ENCODE measurements at places on chromosomes 3 and 15.

DNA sequence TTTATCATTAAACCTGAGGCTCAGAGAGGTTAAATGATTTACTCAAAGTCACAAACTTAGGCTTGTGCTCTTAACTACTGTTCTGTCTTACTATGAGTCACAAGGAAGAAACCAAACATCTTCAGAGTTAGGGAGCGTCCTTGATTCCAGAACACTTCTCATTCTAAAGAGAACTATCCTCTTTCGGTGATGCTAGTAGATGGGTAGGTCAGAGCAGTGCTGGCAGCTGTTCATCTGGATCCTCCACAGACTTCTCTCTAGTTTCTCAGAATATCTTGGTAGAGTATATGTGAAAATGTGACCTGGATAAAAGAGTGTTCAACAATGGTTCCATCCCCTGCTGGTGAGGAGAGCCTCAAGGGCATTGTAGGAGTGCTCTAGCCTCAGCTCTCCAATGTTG lies 3.3 kb downstream of the ARL6IP5 start:
- no peak for DNase-seq
- H3K27me3 ChIP-seq: no peaks in the 10 kb centered on the region
- H3K36me3 ChIP-seq: peaks cover 19% of the 10 kb centered on the region

DNA sequence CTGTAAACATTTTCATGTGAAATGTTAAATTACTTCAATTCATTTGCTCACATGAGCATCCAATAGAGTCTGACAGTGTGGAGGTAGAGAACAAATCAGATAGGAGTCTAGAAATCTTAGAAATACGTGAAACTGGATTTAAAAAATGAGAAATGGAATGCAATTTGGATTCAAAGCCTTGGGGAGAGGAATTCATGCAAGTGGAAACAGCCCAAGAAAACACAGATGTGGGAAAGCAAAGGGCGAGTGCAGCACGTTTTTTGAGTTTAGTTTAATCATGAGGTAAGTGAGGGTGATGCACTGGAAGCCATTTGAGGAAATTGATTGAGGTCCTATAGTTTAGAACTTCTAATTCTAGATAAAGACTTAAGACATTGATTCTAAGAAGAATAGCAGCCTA lies 434.7 kb downstream of the C3orf38 start:
- H3K27me3 ChIP-seq: no peaks in the 10 kb centered on the region
- H3K4me3 ChIP-seq: no peak overlapping the region
- H3K4me1 ChIP-seq: no peaks in the 10 kb centered on the region
- no peak overlapping the region for H3K27ac ChIP-seq

- peaks cover 78% of the 10 kb centered on the region for H3K27me3 ChIP-seq
- H3K27ac ChIP-seq: no peak overlapping the region
- no peak overlapping the region for H3K4me3 ChIP-seq
- no peak for DNase-seq
- H3K4me1 ChIP-seq: no peaks in the 10 kb centered on the region
These were observed 245.7 kb upstream of the RORA start for GRCh38 chr15:61474796-61475195.

- no peak for DNase-seq
- H3K27ac ChIP-seq: peak overlapping the region; percentile 6
- peaks cover 15% of the 10 kb centered on the region for H3K36me3 ChIP-seq
- no peak overlapping the region for H3K4me3 ChIP-seq
- H3K4me1 ChIP-seq: peaks cover 7% of the 10 kb centered on the region
These were observed 34.7 kb downstream of the RNF111 start for GRCh38 chr15:59022188-59022587.

DNA sequence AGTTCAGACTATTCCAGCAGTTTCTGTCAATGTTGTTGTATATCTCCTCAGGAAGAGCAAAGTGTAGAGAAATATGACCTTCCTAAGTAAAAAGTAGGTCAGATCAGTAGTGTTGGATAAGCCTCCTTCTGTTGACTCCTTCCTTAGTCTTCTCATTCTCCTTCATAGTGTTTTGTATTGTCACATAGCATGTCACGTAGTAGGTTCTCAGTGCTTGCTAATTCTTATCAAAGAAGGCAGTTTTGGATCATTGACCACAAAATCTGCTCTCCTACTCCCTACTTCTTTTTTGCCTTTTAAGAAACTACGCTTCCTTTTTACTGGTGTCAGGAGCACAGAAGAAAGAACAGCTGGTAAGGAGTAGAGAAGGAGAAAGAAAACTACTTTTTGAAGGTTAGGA lies 1.0 kb upstream of the MGA start:
- no peak overlapping the region for H3K27ac ChIP-seq
- H3K4me1 ChIP-seq: peaks cover 33% of the 10 kb centered on the region
- no peaks in the 10 kb centered on the region for H3K27me3 ChIP-seq
- DNase-seq: no peak
- H3K4me3 ChIP-seq: no peak overlapping the region
- peaks cover 24% of the 10 kb centered on the region for H3K36me3 ChIP-seq

- H3K4me3 ChIP-seq: no peak overlapping the region
- H3K27ac ChIP-seq: no peak overlapping the region
- H3K36me3 ChIP-seq: no peaks in the 10 kb centered on the region
- DNase-seq: no peak
These were observed 80.2 kb downstream of the ABI3BP start for GRCh38 chr3:100912976-100913545.

- no peaks in the 10 kb centered on the region for H3K27me3 ChIP-seq
- no peak overlapping the region for H3K4me3 ChIP-seq
- peaks cover 52% of the 10 kb centered on the region for H3K4me1 ChIP-seq
- H3K36me3 ChIP-seq: peaks cover 2% of the 10 kb centered on the region
- peak overlapping the region; percentile 42 for H3K27ac ChIP-seq
These were observed 23.9 kb downstream of the AKAP13 start for GRCh38 chr15:85404176-85404917.

DNA sequence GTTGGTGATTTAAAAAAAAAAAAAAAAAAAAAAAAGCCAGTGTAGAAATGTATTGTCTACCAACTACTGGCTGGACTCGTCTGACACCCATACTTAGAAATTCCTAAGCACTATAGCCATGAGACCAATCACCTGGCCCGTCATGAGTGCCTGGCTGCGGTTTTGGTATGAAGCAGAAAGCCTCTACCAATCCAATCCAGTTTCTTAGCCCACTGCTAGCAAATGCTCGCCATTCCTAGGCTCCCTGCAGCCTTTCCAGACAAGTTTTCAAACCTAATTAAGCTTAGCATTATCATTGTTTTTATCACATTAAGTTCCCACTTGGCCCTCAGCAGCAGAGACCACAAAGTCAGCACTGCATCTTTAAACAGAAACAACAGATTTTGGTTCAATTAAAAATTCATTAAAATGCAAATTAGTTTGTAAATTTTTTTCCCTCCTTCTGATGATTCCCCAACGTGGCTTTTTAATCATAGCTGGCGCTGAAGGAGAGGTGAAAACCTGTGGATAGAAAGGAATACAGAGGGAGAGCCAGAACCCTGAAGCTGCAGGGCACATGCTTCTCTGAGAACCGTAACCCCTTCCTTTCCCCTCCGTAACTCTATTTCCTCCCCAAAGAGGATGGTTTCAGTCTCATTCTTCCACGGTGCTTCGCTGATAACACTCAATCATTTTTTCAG lies 32.2 kb upstream of the ST8SIA2 start:
- H3K27me3 ChIP-seq: peaks cover 26% of the 10 kb centered on the region
- no peak overlapping the region for H3K27ac ChIP-seq
- no peaks in the 10 kb centered on the region for H3K4me1 ChIP-seq
- H3K36me3 ChIP-seq: no peaks in the 10 kb centered on the region

GRCh38 chr15:56984681-56985481 lies 66.4 kb downstream of the TCF12 start:
- DNase-seq: no peak
- peaks cover 55% of the 10 kb centered on the region for H3K4me1 ChIP-seq
- no peak overlapping the region for H3K4me3 ChIP-seq
- peak overlapping the region; percentile 38 for H3K27ac ChIP-seq

DNA sequence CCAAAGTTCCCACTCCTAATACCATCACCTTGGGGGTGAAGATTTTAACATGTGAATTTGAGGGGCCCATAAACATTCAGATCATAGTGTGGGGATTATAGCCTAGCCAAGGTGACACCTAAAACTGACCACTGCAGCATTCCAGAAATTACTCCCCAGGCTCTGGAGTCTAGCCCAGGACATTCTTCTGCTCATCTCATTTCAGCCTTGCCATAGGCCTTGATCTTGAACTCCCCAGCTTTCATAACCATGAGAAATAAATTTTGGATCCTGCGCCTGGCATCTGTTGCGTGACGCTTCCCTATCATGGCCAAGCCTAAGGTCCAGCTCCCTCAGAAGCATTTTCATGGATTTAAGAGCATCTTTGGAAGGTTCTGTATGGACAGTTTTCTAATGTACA lies 502.9 kb upstream of the THBS1 start:
- no peak overlapping the region for H3K4me3 ChIP-seq
- H3K36me3 ChIP-seq: no peaks in the 10 kb centered on the region
- no peaks in the 10 kb centered on the region for H3K4me1 ChIP-seq
- DNase-seq: no peak

DNA sequence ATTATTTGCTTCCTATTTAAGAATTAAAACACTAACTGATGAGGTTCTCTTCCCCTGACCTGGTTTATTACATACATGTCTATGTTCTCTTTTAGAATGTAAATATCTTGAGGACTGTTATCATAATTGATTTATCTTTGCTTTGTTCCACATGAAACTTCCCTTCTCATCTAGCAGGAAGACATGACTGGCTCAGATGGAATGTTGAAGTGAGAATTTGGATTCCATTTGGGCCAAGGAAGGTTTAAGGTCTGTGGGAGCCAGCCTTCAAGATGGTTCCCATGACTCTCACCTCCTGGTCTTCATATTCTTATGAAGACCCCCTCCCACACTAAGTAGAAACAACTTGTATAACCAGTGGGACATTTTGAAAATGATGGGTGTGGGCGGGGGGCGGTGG lies 222.2 kb upstream of the GADL1 start:
- H3K4me1 ChIP-seq: peaks cover 4% of the 10 kb centered on the region
- peaks cover 4% of the 10 kb centered on the region for H3K27me3 ChIP-seq
- no peak for DNase-seq
- H3K4me3 ChIP-seq: no peak overlapping the region
- H3K27ac ChIP-seq: no peak overlapping the region
